ENCODE measurements at places on chromosomes 13 and 19.

DNA sequence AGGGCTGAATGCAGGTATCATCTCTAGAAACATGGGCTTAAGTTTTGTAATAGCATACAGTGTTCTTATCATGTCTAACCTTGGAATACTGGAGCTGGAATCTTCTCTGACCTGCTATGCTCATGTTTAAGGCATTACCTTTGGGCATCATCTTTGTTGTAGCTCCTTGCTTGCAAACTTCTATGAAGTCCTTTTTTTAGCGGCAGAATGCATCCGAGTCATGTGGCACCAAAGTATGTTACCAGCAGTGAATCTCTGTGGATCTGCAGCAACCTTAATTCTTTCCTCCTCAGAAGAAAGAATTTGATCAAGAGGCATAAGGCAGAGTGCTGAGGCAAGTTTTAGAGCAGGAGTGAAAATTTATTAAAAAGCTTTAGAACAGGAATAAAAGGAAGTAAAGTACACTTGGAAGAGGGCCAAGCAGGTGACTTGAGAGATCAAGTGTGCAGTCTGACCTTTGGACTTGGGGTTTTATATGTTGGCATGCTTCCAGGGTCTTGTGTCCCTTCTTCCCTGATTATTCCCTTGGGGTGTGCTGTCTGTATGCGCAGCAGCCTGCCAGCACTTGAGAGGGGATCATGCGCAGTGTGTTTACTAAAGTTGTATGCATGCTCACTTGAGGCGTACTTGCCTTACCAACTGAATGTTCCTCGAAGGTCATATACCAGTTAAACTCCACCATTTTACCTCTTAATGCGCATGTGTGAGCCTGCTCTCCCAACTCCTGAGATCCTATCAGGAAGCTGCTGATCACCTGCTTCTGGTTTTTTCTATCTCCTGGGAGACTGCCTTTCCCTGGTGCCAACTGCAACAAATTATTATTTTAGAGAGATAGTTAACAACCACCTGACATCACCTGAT is 115.5 kb downstream of the LACC1 start:
- DNase-seq, result no peak

DNA sequence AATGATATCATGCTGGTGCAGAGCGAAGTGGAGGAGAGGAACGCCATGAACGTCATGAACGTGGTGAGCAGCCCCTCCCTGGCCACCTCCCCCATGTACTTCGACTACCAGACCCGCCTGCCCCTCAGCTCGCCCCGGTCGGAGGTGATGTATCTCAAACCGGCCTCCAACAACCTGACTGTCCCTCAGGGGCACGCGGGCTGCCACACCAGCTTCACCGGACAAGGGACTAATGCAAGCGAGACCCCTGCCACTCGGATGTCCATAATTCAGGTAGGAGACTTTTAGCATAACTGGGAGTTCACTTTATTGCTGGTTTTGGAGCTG is 3.3 kb downstream of the PCDH17 start:
- no peak for DNase-seq

- no peak for DNase-seq
Observed at GRCh38 chr13:97011446-97012131, 17.3 kb upstream of the OXGR1 start.

- no peak for DNase-seq
Observed at GRCh38 chr19:40742477-40742876, 7.8 kb downstream of the ACTMAP start.

Measured in stimulated activated CD8-positive, alpha-beta memory T cell treated with anti-CD3 and anti-CD28 coated beads, Interleukin-4, amount 100 ng/mL, for 1 hour (primary cell).